Stimulated activated CD8-positive, alpha-beta memory T cell treated with anti-CD3 and anti-CD28 coated beads, Interleukin-7, amount 100 ng/mL, for 1 hour (primary cell): ENCODE measurements at places on chromosomes 11 and 22.

DNA sequence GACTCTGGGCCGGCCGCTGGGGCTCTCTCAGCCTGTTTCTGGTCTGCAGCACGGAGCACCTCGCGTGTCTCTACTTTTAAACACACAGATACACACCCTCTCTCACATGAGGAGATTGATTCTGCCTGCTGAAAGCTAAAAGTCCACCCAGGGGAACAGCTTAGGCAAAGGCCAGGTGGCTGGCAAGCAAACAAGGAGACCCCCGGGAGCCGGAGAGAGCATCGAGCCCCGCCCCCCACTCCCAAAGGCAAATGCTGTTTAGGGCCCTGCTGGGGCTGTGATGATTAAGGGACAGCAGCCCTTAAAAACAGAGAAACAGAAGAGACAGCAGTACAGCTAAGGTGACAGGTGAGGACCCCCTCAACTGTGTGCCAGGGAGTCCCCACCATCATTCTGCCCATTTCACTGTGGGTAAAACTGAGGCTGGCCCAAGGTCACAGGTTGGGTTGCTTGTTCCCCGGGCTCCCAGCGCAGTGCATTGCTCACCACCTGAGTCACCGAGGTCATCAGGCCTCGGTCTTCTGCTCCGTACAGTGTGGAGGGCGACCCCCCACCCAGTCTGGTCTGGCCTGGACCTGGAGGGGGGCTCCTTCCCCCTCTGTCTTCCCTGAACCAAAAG, 6.8 kb downstream of the CABP7 start:
- no peak for DNase-seq

- DNase-seq, result no peak
Observed at GRCh38 chr11:80862011-80862410, 1421.2 kb upstream of the TENM4 start.

DNA sequence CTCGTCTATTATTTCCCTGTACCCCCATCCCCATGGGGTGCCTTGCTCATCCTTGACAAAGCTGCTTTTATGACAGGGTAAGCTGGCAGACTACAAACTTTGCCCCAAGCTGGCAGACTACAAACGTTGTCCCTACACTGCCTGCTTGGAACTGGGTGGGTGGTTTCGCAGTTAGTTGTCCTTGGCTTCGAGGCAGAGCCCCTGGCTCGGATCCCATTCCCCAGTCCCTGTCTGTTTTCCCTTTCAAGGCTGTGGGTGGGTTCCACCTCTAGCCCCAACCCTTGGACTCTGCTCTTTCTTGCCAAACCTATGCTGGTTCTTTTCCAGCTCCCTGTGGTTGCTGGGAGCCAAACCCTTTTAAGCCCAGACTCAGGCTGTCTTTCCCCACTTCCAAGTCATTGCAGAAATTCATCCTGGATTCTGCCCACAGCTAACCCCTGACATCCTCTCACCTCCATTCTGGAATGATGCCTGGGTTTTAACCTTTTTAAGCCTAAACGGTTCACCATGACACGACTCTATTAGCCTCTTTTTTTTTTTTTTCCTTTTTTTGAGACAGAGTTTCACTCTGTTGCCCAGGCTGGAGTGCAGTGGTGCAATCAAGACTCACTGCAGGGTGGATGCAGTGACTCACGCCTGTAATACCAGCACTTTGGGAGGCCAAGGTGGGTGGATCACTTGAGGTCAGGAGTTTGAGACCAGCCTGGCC, 9.2 kb upstream of the RBM14 start:
- no peak for DNase-seq

- no peak for DNase-seq
Observed at GRCh38 chr11:30509364-30509763, 76.8 kb downstream of the MPPED2 start.

GRCh38 chr22:45290410-45290936, 5.7 kb downstream of the UPK3A start:
- no peak for DNase-seq

GRCh38 chr11:8059030-8059429, 22.0 kb upstream of the TUB start:
- no peak for DNase-seq

GRCh38 chr22:31943206-31943977, 943 bp upstream of the YWHAH start:
- DNase-seq, result no peak

DNA sequence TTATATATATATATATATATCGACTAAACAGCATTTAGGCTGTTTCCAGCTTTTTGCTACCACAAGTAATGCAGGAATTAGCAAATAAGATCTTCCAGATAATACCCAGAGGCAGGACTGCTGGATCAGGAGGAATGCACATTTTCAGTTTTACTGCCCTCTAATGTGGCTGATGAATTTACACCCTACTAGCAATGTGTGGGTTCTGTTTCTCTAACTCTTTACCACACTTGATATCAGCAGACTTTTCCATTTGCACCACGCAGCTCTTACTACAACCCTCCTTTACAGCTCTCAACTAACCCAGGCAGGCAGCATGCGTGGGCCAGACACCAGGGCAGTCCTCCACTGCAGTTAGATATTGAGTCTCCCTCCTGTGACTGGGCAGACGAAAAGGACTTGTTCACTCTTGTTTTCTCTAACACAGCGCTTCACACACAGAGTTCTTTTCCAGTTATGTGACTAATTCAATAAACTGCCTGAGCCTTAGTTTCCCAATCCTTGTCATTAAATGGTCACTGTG, 67.7 kb downstream of the IGLL5 start:
- DNase-seq, result no peak

DNA sequence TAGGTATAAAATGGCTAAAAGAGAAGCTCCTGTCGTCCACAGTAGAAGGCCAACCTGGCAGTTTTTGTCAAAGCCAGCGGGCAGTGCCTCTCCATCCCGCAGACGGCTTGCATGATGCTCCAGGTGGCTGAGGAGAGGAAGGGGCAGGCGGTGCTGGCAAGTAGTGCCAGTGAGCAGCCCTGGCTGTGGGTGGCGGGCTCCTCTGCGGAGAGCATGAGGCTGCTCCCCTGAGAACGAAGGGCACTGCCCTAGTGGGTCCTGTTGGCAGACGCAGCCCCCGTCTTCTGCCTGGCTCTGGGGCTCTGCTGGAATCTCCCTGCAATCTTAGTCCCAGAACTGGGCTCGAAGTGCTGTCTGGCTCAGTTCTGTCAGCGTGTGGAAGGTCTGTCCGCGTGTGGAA, 50.9 kb downstream of the SBF1 start:
- DNase-seq, result no peak

- no peak for DNase-seq
Observed at GRCh38 chr22:44906999-44907644, 102.7 kb downstream of the PHF21B start.

- DNase-seq, result no peak
Observed at GRCh38 chr11:60756307-60757032, at the start of gene MS4A15. Gene MS4A15, plus strand, starts transcription at chr11:60756867. Its CDS starts 6,867 bp downstream, at chr11:60763734.

DNA sequence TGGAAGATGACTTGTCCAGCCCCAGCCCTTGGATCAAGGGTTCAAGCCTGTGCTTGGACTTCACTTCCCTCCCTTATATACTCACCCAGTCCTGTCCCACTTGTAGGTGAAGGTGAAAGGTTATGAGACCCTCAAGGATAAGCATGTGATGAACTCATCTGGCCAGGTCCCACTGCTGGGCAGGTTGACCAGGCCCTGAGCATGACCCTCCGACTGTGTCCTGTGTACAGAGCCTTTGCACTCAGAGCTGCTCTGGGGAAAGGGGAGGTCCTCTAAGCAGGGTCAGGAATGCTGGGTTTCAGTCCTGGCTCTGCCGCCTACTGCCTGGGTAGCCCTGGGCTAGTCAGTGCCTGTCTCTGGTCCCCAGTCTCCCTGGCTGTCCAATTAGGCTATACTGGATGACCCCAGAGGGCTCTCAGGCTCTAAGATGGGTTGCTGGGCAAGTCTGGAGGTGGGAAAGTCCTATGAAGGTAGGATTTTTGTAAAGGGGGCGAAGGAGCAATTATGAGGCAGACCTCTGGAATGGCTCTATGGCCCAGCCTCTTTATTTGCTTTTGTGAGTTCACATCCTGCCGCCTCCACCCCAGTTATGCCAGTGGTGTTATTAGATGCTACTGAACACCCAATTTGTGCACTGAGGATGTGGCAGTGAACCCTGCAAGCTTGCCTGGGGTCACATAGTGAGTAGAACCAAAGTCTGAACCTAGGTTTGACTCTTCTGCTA, 14.1 kb downstream of the DGAT2 start:
- no peak for DNase-seq

- no peak for DNase-seq
Observed at GRCh38 chr11:33266393-33267215, 9.4 kb downstream of the HIPK3 start.

DNA sequence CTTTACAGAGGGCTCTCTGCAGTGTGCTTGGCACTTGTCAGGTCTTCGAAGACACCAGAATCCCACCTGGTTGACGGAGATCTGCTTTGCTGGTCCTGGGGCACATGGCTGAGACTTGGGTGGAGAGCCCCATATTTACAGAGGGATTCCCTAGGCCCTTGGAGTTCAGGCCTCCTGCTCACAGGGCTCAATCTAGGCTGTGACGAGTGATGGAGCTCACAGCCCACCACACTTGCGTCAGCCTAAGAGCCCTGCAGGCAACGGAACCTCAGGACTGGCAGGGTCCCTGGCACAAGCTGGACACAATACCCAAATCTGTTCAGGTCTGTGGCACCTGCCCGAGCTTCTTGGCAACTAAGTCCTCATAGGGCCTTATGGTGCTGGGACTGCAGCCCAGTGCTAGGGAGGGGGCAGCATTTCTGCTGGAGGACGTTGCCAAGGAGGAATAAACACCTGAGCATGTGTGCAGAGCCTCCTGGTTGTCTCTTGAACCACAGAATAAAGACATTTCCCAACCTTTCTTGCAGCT, 59.1 kb downstream of the KCNC1 start:
- DNase-seq, result no peak

DNA sequence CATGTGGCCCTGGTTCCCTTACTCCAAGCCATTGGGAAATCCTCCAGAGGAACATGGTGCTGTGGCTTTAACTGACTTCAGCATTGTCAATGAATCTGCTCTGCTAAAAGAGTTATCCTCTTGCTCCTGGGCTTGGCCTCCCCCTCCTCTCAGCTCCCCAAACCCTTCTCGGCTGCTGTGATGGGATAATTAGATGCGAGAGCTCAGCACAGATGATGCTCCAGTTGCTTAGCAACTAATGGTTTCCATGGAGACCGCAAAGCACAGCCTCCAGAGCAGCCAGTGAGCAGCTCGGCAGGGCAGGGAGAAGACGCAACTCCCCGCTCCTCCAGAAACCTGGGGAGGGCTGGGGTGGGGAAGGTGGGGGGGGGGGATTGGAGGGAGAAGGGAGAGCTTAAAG, 2.8 kb upstream of the UPK2 start:
- DNase-seq, result no peak

DNA sequence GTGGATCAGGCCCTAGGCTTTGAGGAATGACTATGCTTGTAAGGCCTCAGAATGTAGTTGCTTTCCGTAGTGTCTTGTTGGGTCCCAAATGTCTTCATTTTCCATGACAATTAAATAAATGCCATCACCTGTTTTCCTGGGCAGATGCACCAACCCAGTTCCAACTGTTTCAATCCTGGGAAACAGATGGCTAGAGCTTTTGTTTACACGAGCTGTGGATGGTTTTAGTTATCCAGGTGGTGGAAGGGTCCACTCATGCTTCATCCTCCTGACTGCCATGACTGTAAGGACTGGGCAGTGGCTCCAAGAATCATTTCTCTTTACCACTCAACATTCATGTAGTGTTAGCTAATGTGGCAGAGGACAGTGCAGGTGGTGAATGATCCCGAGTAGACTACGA, 8.6 kb downstream of the RCN1 start:
- no peak for DNase-seq

GRCh38 chr11:25432376-25432775, 899.6 kb upstream of the ANO3 start:
- no peak for DNase-seq

DNA sequence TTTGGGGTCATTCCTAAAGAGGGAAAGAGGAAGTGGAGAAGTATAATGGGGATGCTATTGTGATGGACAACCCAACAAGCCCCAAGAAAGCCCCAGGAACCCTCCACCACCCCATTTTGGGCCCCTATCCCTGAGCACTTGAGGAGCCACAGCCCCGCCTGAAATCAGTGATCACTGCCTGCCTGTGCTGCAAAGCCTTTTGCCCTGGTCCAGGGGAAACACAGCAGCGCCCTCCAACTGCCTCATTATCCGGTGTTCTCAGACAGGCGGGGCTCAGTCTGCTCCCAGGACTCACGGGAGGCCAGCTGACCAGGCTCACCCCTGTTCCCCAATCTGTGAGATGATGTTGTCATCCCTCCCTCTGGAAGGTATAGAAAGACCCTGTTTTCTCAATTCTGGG, 44.7 kb upstream of the TTC12 start:
- DNase-seq, result no peak

GRCh38 chr11:31827455-31828206, 16.5 kb upstream of the PAX6 start:
- no peak for DNase-seq

- no peak for DNase-seq
Observed at GRCh38 chr11:94142308-94143281, 14.0 kb downstream of the PANX1 start.

GRCh38 chr11:34905666-34906065, 10.5 kb downstream of the APIP start:
- no peak for DNase-seq

DNA sequence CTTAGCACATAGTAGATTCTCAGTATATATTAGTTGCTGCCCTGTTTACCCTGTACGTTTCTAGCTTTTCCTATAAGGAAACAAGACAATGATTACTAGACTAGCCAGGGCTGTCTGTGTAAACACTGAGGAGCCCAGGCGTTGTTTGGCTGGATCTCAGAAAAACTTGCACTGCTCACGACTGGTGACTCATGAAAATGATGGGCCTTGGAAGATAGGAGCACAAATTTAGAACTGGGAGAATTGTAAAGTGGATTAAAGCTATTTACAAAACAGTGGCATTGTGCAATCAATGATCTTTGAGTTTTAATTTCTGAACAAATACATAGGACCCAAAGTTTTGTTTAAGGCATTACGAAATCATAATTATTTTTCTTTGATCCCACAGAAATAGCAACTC, 276.9 kb downstream of the FAM76B start:
- no peak for DNase-seq
